Heart right ventricle (tissue), 16 donors: ENCODE measurements at places on chromosomes 6 and 20.

- DNase-seq, result no peak
Observed at GRCh38 chr6:43129434-43130194, 41.5 kb upstream of the SRF start.

DNA sequence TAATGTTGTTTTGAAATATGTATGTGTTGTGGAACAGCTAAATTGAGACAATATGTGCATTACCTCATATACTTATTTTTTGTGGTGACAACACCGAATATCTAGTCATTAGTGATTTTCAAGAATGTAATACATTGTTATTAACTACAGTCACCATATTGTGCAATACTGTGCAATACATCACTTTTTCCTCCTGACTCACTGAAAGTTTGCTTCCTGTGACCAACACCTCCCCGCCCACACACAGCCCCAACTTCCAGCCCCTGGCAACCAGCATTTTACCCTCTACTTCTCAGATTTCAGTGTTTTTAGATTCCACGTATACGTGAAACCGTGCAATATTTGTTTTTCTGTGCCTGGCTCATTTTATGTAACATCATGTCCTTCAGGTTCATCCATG, 627.9 kb downstream of the PRKN start:
- DNase-seq, result no peak

- no peak for DNase-seq
Observed at GRCh38 chr6:26375270-26375669, 7.6 kb upstream of the BTN2A2 start.

DNA sequence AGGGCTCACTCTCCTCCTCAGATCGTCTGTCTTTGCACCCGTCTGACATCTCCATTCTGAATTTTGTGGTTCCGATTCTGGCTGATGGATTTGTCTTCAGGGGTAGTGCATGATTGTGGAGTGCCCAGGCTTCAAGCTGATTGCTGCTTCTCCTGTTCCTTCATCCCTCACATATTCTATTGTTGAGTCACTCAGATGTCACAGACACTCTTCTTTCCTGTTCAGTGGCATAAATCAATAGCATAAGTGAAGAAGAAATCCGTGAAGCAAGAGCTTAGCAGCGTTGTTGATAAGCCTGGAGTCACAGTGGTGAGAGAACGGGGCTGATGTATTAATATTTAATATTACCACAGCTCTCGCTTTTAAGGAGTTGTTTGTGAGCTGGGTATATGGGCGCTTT, 152.5 kb downstream of the MTHFD1L start:
- DNase-seq, result no peak

GRCh38 chr6:14085176-14085787, 32.3 kb upstream of the CD83 start:
- no peak for DNase-seq

- DNase-seq, result no peak
Observed at GRCh38 chr20:22080985-22081384, 375.5 kb downstream of the PAX1 start.

- no peak for DNase-seq
Observed at GRCh38 chr6:157768304-157768703, 54.7 kb upstream of the SNX9 start.

GRCh38 chr20:43357352-43357751, 100.3 kb upstream of the SRSF6 start:
- DNase-seq, result no peak

- DNase-seq, result no peak
Observed at GRCh38 chr6:29045075-29045474, at the start of gene OR2W1. TSS of gene OR2W1 (minus strand) at chr6:29045175. CDS start at chr6:29045175, 0 bp downstream.

GRCh38 chr20:59385480-59385879, 85.1 kb downstream of the EDN3 start:
- DNase-seq, result no peak

DNA sequence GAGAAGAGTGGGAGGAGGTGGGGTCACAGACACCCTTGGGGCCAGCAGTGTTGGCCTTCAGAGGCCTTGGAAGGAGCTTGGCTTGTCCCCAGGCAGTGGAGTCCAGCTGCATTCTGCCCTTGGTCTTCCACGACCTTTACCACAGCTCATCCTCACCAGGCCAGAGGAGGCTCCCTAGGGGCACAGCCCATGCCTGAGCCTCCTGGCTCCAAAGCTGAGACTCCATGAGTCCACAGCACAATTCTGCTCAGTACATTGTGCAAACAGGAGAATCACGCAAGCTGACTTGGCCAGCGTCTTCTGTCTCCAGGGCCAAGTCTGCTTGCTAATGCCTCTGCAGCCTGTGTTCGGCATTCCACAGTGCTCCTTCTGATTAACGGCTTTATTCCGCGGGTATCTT, 337.2 kb downstream of the SMOC2 start:
- DNase-seq, result peak; percentile 32

- DNase-seq, result no peak
Observed at GRCh38 chr6:362231-362923, 29.2 kb upstream of the IRF4 start.

DNA sequence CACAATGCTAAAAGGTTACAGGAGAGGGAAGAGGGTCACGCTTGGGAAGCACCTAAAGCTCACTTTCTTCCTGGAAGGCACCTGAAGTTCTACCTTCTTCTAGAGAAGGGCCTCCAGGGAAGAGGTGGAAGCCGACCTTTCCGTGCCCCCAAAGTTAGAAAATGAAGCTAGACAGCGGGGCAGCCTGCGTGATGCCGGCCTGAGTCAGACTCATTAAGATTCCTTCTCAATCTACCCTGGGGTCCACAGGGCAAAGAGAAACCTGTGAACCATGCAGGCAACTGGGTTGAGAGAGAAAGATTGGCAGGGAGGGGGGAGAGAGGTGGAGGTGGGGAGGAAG, 54.8 kb upstream of the CCDC167 start:
- no peak for DNase-seq

GRCh38 chr6:117298941-117299340, 33.6 kb downstream of the VGLL2 start:
- DNase-seq, result no peak

- DNase-seq, result no peak
Observed at GRCh38 chr6:139990856-139991465, 616.5 kb upstream of the CITED2 start.

- DNase-seq, result no peak
Observed at GRCh38 chr6:137878029-137878428, 11.0 kb downstream of the TNFAIP3 start.

- DNase-seq, result no peak
Observed at GRCh38 chr6:35681298-35681697, 7.4 kb downstream of the FKBP5 start.

- no peak for DNase-seq
Observed at GRCh38 chr6:63389191-63389844, 69.5 kb upstream of the LGSN start.

DNA sequence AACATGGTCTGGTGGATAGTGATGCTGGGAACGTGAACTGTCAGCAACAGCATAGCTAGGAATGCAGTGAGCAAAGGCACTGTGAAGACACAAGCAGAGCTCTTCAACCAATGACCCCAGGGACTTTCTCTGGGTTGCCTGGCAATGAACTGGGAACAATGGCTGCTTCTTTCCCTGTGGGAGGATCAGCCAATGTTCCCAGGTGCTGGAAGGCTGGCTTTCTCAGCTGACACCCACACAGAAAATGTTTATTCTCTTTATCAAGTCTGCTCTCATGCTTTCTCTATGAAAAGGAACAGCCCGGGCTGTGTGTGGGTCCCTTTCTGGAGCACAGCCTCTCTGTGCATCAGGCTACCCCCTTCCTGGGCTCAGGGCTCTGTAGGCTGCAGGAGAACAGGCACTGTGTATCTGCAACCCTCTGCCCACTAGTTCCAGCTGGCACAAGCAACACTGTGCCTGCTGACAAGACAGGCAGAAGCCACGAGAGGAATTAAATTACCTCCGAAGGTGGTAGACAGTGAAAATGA, 54.2 kb downstream of the HFE start:
- no peak for DNase-seq

DNA sequence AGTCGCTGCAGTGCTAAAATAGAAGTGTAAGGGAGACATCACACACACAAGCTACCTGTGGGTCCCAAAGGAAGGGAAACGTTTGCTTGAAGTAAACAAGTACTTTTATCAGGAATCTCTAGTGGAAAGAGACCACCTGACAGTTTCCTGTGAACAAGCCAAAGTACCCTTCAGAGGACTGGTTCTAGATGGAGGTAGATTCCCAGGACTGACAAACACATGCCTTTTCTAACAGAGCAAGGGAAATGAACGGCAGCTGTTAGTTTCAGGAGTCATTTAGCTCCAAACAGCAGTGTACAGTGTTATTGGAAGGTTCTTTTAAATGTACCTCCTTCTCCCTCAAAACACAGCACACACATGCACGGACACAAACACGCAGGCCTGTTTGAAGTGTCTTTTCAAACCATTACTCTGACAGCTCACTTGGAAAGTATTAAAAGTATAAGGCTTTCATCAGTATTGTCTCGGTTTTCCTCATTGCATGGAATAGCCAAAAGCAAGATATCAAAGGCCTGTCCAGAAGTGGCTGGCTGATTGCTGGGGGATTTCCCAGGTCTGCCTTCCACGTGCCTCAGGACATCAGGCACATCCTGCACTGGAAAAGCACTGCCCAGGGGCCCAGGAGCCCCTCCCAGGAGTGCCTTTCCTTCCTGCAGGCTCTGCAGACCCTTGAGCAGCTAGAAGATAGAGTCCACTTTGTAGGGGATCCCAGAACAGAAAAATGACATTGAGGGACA, 393.2 kb upstream of the SOX4 start:
- DNase-seq, result no peak

DNA sequence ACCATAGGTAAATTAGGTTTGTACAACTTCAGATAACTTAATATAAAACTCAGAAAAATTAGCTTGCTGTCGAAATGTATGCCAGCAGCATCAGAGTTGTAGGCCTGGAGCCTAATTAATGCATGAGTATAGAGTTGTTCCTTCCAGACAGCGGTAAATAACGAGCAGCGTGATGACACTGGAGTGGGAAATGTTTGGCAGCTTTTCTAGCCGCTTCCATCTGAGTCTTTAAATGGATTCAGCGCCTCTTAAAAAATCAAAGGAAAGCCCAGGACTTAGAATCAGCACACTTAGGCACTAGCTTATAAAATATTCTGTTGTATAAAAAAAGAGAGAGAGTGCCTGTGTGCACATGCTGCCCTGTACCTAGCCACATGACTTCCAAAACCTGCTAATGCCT, 43.7 kb upstream of the SYNJ2 start:
- no peak for DNase-seq

DNA sequence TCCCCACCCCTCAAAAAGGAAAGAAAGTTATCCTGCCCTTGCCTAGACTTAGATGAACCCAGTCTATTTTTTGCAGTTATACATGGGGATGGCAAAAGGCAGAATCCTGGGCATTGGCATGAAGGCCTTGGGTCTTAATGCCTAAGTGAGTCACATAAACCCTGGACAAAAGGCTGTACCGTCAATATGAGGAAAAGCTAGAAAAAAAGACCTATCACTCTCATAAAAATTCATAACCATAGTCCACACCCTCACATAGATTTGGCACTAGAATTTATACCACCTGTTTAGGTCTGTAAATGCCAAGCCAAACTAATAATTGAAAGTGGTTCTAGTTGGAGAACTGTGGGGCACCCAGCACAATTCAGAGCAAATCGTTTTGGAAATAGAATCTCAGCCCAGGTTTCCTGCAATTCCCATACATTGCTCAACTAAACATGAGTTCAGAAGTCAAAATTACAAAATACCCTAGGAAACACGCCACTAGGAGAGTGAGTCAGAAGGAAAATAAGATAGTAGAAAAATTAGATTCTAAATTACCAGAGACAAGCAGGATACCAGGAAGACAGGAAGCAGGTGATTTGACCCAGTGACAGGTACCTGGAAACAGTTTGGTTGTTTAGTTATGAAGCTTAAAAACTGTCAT, 70.4 kb upstream of the FUCA2 start:
- DNase-seq, result no peak
